ENCODE measurements at places on chromosomes 2 and 18. TPM values are rescaled to one million over a fixed set of nuclear protein-coding genes. Genes with fewer than 3 reads are reported as not detected.

- DNase-seq, result no peak
Observed at GRCh38 chr18:51727780-51728179, 530.3 kb upstream of the MEX3C start.

GRCh38 chr2:121974897-121975661 is 219.6 kb downstream of the TSN start:
- DNase-seq, result no peak

DNA sequence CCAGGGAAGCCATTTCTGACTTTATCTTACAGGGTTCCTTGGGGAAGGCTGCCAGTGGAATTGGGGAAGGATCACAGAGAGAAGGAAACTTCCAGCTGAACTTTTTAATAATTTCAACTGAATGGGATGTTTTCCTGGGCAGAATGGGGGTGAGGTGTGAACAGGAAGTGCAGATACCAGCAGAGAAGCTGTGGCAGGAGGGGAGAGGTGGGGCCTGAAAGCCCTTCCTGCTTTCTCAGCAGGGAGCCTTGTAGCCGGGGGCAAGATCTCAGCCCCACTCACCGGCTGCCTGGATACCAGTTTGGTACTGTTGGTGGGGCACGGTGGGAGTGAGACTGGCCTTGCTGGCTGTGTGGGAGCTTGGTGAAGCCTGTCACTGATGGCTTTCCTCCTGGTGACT is 170.5 kb downstream of the ZBTB7C start:
- no peak for DNase-seq

DNA sequence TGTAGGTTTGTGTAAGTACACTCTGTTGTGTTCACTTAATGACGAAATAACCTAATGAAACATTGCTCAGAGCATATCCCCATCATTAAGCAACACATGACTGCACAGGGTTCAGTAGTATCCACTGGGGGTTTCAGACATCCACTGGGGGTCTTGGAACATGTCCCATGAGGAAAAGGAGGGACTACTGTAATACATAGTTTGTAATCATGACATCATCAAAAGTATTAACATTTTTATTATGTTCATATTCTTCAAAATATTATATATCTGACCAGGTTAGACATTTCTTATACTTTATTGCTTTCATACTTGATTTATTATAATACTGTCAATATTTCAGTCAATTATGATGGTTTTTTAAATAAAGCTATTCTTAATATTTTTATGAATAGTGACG is 54.4 kb upstream of the EMILIN2 start:
- DNase-seq, result no peak

- peak; percentile 62 for DNase-seq
Observed at GRCh38 chr2:185291035-185291647, 447.5 kb upstream of the FSIP2 start.

GRCh38 chr2:67041051-67041450 is 356.1 kb upstream of the ETAA1 start:
- DNase-seq, result no peak

DPYSL5 gene
- total RNA-seq, result 0.16 TPM

MYO3B gene
- not detected for total RNA-seq

INO80B gene
- total RNA-seq, result 8.9 TPM

PTPN2 gene
- 20.2 TPM for total RNA-seq
